ENCODE measurements at places on chromosomes 4 and X. TPM values are rescaled to one million over a fixed set of nuclear protein-coding genes. Genes with fewer than 3 reads are reported as not detected.

The PLP2 gene
- 97.4 TPM for total RNA-seq

- DNase-seq = no peak
Observed at GRCh38 chr4:61044837-61045236, 155.3 kb upstream of the ADGRL3 start.

The CEP135 gene
- total RNA-seq = 11.8 TPM

- no peak for DNase-seq
Observed at GRCh38 chr4:74658116-74658515, 136.2 kb downstream of the BTC start.

DNA sequence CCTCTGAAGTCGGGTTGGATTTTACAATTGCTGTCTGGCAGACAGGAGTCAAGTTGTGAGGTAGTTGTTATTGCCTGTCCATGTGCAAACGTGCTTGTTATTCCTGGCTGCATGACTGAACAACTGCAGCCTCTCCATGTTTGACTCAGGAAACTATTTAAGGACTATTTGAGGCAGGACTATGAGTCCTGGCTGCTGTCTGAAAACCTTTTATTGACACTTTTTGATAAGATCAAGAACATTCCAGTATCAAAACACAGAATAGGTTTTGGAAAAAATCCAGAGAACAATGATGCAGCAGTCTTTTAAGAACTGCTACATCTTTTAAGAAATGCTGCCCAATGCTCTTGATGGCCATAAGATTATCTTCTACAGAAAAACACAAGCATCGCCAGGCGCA, 10.0 kb upstream of the SPRY1 start:
- DNase-seq = no peak

GRCh38 chr4:17889692-17890091, 78.9 kb downstream of the NCAPG start:
- no peak for DNase-seq

The CORIN gene
- total RNA-seq = 1.6 TPM

DNA sequence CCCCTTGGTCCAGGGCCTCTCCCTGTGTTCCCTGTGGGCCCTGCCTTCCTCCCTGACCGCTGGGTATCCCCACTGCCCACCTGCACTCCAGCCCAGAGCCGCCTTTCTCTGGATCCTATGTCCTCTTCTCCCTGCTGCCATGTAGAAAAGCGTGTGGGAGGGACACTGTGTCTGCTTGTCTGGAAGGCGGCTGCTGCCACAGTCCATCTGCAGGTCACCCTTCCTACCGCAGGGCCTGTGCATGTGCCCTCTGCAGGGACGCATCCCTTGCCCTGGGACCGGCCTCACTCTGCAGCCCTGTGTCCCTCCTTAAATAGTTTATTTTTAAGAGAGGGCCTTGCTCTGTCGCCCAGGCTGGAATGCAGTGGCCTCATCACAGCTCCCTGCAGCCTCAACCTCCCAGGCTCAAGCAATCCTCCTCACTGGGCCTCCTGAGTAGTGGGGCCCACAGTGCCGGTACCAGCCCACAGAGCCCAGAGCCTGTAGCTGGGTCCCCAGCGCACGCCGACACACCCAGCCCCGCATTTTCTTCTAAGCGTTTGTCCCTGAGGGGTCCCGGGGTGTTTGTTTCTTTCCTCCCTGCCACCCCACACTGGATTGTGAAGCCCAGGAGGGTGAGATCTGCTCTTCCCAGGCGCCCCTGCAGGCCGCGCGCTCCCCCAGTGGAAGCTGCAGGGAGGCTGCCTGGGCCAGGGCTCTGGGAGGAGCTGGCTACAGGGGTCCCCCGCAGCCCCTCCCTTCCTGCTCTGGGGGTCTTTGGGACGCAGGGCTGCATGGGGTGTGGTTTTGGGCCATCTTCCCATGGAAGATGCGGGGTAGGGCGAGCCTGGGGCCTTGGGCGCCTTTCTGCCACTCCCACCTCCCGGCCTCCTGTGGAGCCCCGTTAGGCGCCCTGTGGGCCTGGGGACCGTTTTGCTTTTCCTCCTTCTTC, 12.8 kb upstream of the NAT8L start:
- DNase-seq = peak; percentile 75

The XAGE2 gene
- not detected for total RNA-seq

- no peak for DNase-seq
Observed at GRCh38 chrX:42017971-42018370, 94.6 kb upstream of the CASK start.

DNA sequence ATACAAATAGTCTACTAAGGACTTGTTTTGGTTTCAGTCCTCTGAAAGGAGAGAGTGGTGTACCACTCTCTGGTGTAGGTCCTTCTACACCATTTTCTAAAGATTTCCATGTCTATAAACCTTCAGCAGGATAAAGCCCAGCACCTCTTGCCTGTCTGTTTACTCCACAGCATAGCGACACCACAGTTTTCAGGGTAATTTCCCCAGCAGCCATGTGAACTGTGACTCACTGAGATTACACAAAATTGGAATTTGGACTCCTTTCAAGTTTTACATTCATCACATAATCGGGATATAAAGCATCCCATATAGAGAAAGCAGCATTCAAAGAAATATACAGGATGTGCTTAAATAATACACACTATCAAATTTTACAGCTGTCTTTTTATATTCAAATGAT, 229.6 kb downstream of the PRDM5 start:
- DNase-seq = no peak

DNA sequence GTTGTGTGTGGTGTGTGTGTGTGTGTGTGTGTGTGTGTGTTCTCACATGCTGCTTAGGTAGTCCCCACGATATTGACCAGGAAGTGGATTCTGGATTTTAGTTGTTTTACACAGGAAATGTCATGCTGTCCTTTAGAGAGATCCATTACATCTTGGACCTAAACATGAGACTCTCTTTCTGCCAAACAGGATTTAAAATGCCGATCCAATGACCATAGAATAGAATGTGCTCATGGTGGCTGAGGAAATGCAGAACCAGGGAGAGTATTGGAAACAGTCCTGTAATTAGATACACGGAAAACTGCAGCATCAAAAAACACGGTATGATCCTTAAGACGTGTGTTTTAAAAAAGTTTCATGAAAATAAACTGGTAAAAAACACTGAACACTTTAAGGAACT, 347.8 kb upstream of the FRG1 start:
- DNase-seq = no peak

GRCh38 chr4:99868126-99868596, 26.1 kb downstream of the LAMTOR3 start:
- no peak for DNase-seq

GRCh38 chr4:70559211-70559830, 32.7 kb upstream of the AMBN start:
- no peak for DNase-seq

- no peak for DNase-seq
Observed at GRCh38 chrX:130834830-130835229, 68.2 kb downstream of the ENOX2 start.

The RRH gene
- not detected for total RNA-seq

- DNase-seq = no peak
Observed at GRCh38 chr4:87092389-87093141, 127.9 kb downstream of the KLHL8 start.

The ARMCX2 gene
- total RNA-seq = 60.4 TPM

The RS1 gene
- not detected for total RNA-seq

GRCh38 chr4:142607976-142608375, 238.1 kb downstream of the INPP4B start:
- no peak for DNase-seq

GRCh38 chrX:130560544-130560943, 158.8 kb downstream of the RBMX2 start:
- no peak for DNase-seq

- DNase-seq = no peak
Observed at GRCh38 chr4:181525634-181526033, 717.6 kb upstream of the TENM3 start.

- DNase-seq = no peak
Observed at GRCh38 chr4:153122855-153123254, 81.4 kb upstream of the TRIM2 start.

The GPRIN3 gene
- not detected for total RNA-seq

- DNase-seq = no peak
Observed at GRCh38 chr4:122047456-122048425, 95.9 kb upstream of the TRPC3 start.

The PLAC1 gene
- not detected for total RNA-seq

DNA sequence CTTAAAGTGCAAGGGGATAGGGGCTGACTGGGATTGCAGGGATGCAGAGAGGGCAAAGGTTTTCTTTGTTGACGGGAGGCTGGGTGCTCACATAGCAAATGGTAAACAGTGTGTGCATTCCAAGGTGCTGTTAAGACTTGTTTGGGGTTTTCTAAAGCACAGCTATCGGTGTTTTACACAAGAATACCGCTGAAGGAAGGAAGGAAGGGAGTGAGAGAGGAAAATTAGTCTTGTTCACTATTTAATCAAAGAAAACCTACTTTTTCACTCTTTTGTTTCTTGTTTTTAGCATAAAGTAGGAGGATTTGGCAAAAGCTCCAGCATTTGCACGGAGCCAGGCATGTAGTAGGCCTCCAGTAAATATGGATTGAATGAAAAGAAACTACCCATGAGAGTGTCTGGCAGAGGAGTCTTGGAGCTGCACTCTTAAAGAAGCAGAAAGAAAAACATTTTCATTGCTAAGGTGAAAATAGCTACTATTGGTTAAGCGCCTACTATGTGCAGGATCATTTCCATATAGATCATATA, 99.7 kb downstream of the FIP1L1 start:
- DNase-seq = no peak

GRCh38 chrX:48520455-48520854, 1.2 kb upstream of the EBP start:
- no peak for DNase-seq

GRCh38 chr4:102342404-102343074, 2.7 kb downstream of the SLC39A8 start:
- DNase-seq = no peak

DNA sequence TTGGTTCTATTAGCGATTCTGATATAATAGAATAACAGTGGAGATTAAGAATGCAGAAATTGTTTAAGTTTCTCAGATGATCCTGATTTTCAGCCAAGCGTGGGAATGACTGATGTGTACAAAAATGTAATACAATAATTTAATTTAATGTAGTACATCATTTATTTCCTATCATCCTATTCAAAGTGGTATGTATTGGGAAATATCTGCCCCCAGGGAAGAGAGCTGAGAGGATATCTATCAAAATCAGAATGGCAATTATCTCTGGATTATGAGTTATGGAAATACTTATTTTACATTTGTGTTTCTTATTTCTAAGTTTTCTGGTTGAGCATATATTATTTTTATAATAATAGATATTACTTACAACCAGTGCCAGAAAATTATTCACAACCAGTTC, 3.9 kb downstream of the FABP2 start:
- no peak for DNase-seq

GRCh38 chr4:42895452-42895851, 2.9 kb downstream of the GRXCR1 start:
- no peak for DNase-seq

DNA sequence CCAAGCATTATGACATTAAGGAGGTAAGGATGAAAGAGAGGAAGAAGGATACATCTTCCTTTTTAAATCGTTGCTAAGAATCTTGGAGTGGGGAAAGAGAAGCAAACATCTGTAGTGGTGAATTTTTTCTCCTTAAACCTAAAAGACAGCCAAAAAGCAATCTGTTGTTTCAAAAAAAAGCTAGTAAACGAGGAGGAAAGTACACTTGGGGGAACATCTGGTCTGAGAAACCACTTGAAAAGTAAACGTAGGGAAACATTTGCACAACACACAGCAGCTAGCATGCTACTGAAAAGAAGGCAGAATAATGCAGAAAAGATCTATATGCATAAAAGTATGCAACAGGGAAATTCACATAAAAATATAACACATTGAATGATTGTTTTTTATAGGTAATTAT, 1485.6 kb downstream of the PCDH19 start:
- no peak for DNase-seq

DNA sequence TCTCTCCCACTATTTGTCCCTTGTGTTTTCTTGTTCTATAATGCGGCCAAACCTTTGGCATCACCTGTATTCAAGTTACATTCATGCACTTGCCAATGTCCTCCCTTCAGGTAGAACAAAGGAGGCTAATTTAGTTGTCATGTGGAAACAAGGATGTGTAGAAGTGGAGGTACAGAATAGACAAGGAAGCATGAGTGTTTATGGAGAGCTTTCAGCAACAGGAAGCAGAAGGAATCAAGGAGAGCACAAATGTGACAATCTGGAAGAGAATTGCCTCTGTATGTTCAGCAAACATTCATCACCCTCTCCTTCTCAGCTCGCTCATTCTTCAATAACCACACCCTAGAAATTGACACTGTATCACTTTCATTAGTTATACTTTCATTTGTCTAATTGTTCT, 103.4 kb downstream of the SLC7A11 start:
- DNase-seq = no peak

GRCh38 chrX:116276261-116276660, 105.7 kb downstream of the AGTR2 start:
- no peak for DNase-seq

DNA sequence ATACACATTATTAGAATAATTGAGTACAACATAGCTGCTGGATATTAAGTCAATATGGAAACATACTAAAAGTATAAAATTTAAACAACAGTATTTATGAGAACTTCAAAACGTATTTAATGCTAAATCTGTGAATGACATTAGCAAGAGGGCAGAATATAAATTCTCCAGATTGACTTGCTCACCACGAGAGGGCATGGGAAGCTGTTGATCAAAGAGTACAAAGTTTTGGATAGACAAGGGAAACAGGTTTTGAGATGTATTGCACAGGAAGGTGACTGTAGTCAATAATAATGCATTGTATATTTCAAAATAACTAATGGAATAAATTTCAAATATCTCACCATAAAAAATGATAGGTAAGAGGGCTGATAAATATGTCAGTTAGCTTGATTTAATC, 768.2 kb downstream of the CENPC start:
- no peak for DNase-seq

Measured in osteocyte (in vitro differentiated cells).